Ovary (tissue), 10 donors: ENCODE measurements at places on chromosomes 3 and 15. TPM values are rescaled to one million over a fixed set of nuclear protein-coding genes. Genes with fewer than 3 reads are reported as not detected.

- no peaks in the 10 kb centered on the region for H3K36me3 ChIP-seq
- no peak overlapping the region for H3K4me3 ChIP-seq
- no peak for DNase-seq
- no peak overlapping the region for H3K27ac ChIP-seq
- no peaks in the 10 kb centered on the region for H3K4me1 ChIP-seq
Observed at GRCh38 chr3:58833491-58833890, 166.9 kb upstream of the FAM3D start.

GRCh38 chr3:10883478-10884234 lies 67.6 kb downstream of the SLC6A11 start:
- no peaks in the 10 kb centered on the region for H3K4me1 ChIP-seq
- H3K36me3 ChIP-seq, result no peaks in the 10 kb centered on the region
- H3K4me3 ChIP-seq, result no peak overlapping the region
- DNase-seq, result no peak
- no peaks in the 10 kb centered on the region for H3K27me3 ChIP-seq

GRCh38 chr15:76252249-76252648 lies 59.0 kb downstream of the ETFA start:
- no peak for DNase-seq
- H3K27ac ChIP-seq, result no peak overlapping the region
- H3K36me3 ChIP-seq, result no peaks in the 10 kb centered on the region
- H3K4me1 ChIP-seq, result no peaks in the 10 kb centered on the region
- H3K27me3 ChIP-seq, result no peaks in the 10 kb centered on the region

GRCh38 chr15:100057281-100057680 lies 284.5 kb downstream of the ADAMTS17 start:
- no peaks in the 10 kb centered on the region for H3K36me3 ChIP-seq
- H3K4me1 ChIP-seq, result no peaks in the 10 kb centered on the region
- no peak overlapping the region for H3K4me3 ChIP-seq
- H3K27ac ChIP-seq, result no peak overlapping the region
- no peak for DNase-seq

DNA sequence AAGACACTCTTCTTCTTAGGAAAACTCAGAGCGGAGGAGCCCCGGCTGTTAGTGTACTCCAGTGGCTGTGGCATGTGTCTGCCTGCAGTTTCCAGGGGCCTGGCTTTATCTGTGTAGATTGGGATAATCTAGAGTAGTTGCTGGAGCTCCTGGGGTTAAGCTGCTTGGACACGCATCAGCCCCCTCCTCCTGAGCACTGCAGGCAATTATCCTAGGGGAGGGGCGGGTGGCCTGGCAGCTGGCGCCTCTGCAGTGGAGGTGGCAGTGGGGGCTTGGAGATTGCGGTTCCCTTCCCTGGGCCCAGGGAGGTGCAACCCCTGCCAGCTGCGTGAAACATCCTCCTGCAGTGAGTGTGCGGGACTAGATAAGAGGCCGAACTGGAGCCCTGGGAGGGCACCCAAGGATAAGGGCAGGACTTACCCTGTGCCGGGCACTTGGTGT lies 68.2 kb downstream of the EFCAB12 start:
- no peaks in the 10 kb centered on the region for H3K27me3 ChIP-seq
- no peak for DNase-seq
- H3K4me3 ChIP-seq, result no peak overlapping the region
- no peak overlapping the region for H3K27ac ChIP-seq
- H3K36me3 ChIP-seq, result no peaks in the 10 kb centered on the region

GRCh38 chr3:171194965-171195364 lies 168.4 kb upstream of the SLC2A2 start:
- no peak overlapping the region for H3K4me3 ChIP-seq
- no peaks in the 10 kb centered on the region for H3K4me1 ChIP-seq
- no peak for DNase-seq
- no peak overlapping the region for H3K27ac ChIP-seq

DNA sequence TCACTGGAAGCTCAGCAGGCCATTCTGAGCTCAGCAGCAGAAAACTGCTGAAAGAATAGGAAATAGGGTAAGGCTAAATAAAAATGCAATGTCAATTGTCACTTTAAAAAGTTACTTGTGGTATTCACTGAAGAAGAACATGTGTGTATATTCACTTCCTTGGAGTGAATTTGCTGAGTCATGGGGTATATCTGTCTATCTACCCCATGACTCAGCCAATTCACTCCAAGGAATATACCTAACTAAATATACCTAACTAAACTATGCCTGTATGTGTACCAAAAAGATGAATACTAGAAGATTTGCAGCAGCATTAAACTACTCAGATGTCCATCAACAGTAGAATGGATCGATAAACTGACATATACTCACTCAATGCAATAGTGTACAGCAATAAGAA lies 69.5 kb upstream of the KCNAB1 start:
- no peak overlapping the region for H3K4me3 ChIP-seq
- DNase-seq, result no peak
- no peaks in the 10 kb centered on the region for H3K27me3 ChIP-seq
- no peaks in the 10 kb centered on the region for H3K36me3 ChIP-seq

- H3K4me1 ChIP-seq, result no peaks in the 10 kb centered on the region
- H3K27ac ChIP-seq, result no peak overlapping the region
- H3K36me3 ChIP-seq, result no peaks in the 10 kb centered on the region
- no peak for DNase-seq
- no peak overlapping the region for H3K4me3 ChIP-seq
Observed at GRCh38 chr3:195007151-195007550, 263.8 kb downstream of the XXYLT1 start.

DNA sequence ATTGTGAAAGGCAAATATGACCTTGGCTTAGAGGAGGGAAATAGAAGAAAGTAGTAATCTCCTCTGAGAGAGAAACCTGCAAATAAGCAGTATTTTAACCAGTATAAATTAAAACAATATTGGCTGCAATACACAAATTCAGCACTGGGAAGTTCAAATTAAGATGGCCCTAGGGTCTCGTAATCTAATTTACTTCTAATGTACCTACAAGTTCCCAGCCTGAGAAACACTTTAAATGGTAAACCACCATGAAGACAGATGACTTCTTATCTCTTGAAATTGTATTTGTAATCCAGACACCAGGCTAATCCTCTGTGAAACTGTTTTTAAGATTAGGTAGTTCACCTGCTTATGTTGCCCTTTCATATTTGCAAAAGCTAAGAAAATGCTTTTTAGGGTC lies 199.7 kb downstream of the CADPS start:
- no peaks in the 10 kb centered on the region for H3K27me3 ChIP-seq
- no peak overlapping the region for H3K4me3 ChIP-seq
- H3K4me1 ChIP-seq, result peaks cover 2% of the 10 kb centered on the region
- no peak for DNase-seq
- no peaks in the 10 kb centered on the region for H3K36me3 ChIP-seq

GRCh38 chr3:66177026-66177425 lies 43.8 kb upstream of the SLC25A26 start:
- no peaks in the 10 kb centered on the region for H3K4me1 ChIP-seq
- DNase-seq, result no peak
- H3K36me3 ChIP-seq, result no peaks in the 10 kb centered on the region
- H3K27me3 ChIP-seq, result no peaks in the 10 kb centered on the region

DNA sequence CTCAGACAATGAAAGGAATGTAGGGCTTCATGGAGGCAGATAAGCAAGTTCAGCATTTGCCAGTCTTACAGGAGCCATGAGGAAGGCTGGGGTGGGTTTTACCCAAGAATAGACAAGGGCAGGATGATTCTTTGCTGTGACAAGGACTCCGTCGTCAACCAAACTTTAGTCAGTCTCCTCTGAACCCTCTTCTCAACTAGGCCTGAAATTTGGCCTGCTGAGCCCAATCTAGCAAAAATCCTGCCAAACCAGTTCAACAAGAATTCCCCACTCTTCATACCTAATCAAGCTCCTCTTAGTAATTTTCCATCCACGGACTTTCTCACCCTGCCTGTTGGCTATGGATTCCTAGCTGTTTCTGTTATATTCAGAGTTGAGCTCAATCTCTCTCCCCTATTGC lies 280.5 kb downstream of the TBL1XR1 start:
- no peak for DNase-seq
- peaks cover 2% of the 10 kb centered on the region for H3K27me3 ChIP-seq
- peaks cover 2% of the 10 kb centered on the region for H3K4me1 ChIP-seq
- no peaks in the 10 kb centered on the region for H3K36me3 ChIP-seq
- H3K27ac ChIP-seq, result no peak overlapping the region

DNA sequence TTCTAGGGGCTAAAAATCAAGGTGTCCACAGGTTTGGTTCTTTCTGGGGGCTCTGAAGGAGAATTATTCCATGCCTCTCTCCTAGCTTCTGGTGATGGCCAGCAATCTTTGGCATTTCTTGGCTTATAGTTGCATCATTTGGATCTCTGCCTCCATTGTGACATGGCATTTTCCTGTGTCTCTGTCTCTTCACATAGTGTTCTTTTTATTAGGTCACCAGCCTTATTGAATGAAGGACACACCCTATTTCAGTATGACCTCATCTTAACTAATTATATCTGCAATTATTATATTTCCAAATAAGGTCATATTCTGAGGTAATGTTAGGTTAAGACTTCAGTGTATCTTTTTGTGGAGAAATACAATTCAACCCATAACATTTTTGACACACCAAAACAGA lies 3.2 kb upstream of the GBE1 start:
- H3K36me3 ChIP-seq, result no peaks in the 10 kb centered on the region
- DNase-seq, result no peak
- peaks cover 3% of the 10 kb centered on the region for H3K4me1 ChIP-seq
- H3K27me3 ChIP-seq, result no peaks in the 10 kb centered on the region
- no peak overlapping the region for H3K27ac ChIP-seq

GRCh38 chr15:28987337-28987736 lies 101.6 kb downstream of the APBA2 start:
- H3K27me3 ChIP-seq, result no peaks in the 10 kb centered on the region
- peaks cover 1% of the 10 kb centered on the region for H3K4me1 ChIP-seq
- no peaks in the 10 kb centered on the region for H3K36me3 ChIP-seq
- H3K4me3 ChIP-seq, result no peak overlapping the region

DNA sequence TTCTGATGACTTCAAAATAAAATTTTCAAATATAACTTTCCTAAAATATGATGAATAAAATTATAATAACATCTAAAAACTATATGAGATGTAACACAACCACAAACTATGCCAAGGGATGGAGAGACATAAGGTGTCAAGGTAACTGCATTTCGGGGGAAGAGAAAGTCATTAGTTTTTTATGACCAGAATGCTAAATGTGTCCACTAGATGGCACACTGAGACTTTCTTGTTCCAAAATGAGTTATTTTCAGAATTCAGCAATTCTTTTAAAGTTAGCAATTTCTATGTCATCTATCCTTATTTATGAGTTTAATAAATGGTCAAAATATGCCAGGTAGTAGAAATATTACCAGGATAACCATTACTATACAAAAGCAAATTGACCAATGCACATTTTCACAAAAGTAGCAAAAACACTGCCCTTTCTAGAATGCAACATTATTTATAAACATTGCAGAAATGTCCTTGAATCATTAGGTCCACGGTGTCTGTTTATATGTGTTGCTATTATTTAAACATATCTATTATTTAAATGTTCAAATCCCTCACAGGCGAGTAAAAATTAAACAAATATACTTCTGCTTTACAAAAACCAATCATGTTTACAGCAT lies 374.2 kb downstream of the PLCL2 start:
- H3K27ac ChIP-seq, result no peak overlapping the region
- no peaks in the 10 kb centered on the region for H3K36me3 ChIP-seq
- H3K4me3 ChIP-seq, result no peak overlapping the region
- DNase-seq, result no peak

DNA sequence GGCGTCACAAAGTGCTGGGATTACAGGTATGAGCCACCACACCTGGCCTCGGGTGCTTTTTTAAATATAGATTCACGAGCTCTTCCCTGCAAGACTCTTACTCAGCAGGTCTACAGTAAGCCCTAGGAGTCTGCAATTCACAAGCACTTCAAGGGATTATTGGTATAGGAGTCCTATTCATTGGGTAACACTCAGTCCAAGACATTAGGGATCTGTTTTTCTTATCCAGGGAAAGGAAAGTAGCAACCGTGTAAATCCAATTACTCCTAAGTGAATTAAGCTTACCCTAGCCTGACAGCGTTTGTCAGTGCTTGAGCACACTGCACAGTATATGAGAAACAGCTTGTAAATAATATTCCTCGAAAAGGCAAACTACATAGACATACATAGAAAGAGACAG lies 109.9 kb downstream of the SENP2 start:
- H3K36me3 ChIP-seq, result no peaks in the 10 kb centered on the region
- H3K27me3 ChIP-seq, result no peaks in the 10 kb centered on the region
- no peak overlapping the region for H3K4me3 ChIP-seq
- H3K4me1 ChIP-seq, result no peaks in the 10 kb centered on the region

DNA sequence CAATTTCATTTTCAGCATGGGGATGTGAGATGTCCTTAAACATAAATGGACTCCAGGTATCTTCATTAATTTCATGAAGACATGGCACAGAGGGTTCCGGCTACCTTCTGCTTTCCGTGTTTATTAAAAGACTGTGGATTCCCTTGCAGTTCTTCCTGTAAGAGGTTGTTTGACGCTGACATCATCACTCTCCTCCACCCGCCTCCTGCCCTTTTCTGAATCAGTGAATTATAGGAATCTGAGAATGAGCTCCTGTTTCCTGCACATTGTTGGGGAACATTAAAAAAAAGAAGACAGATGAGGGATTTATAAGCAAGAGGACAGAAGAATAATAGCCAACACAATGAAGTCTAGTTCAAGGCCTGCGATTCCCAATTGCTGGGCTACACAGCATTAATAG lies 191.3 kb downstream of the LPP start:
- no peak for DNase-seq
- H3K4me3 ChIP-seq, result no peak overlapping the region
- H3K36me3 ChIP-seq, result no peaks in the 10 kb centered on the region
- H3K27ac ChIP-seq, result peak overlapping the region; percentile 12

DNA sequence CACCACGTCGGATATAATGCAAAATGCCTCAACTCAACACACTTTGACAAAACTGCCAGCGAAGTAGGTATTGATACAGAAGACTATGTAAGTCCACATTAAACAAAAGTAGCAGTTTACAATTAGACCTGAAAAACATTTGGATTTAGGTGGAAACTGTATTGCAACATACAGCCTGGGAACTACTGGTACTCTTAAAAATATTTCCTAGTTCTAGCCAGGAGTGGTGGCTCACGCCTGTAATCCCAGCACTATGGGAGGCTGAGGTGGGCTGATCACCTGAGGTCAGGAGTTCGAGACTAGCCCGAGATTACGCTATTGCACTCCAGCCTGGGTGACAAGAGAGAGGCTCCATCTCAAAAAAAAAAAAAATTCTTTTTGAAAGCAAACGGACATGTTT lies 246.2 kb downstream of the ZBTB20 start:
- no peak overlapping the region for H3K27ac ChIP-seq
- DNase-seq, result no peak
- no peaks in the 10 kb centered on the region for H3K36me3 ChIP-seq
- H3K27me3 ChIP-seq, result no peaks in the 10 kb centered on the region
- peaks cover 3% of the 10 kb centered on the region for H3K4me1 ChIP-seq
- H3K4me3 ChIP-seq, result peak overlapping the region; percentile 21

- peak overlapping the region; percentile 11 for H3K27ac ChIP-seq
- no peak overlapping the region for H3K4me3 ChIP-seq
- peaks cover 50% of the 10 kb centered on the region for H3K4me1 ChIP-seq
- H3K36me3 ChIP-seq, result no peaks in the 10 kb centered on the region
- H3K27me3 ChIP-seq, result no peaks in the 10 kb centered on the region
Observed at GRCh38 chr15:64691896-64692565, 83.4 kb downstream of the RBPMS2 start.

The SIAH2 gene
- 26.6 TPM for total RNA-seq

The PLA1A gene
- 2.9 TPM for total RNA-seq

The SECISBP2L gene
- total RNA-seq, result 36.8 TPM

The PLA2G4E gene
- not detected for total RNA-seq

The MESP2 gene
- total RNA-seq, result not detected

The PLA2G4D gene
- 0.12 TPM for total RNA-seq

The IL17RE gene
- 2.5 TPM for total RNA-seq

The SAMD7 gene
- total RNA-seq, result not detected

The SNAPC5 gene
- 29.0 TPM for total RNA-seq

The SEMA3G gene
- total RNA-seq, result 12.3 TPM

The BNIP2 gene
- total RNA-seq, result 65.9 TPM

The GUCA1C gene
- total RNA-seq, result not detected

The RIOX2 gene
- 22.7 TPM for total RNA-seq

The TMEM212 gene
- total RNA-seq, result 0.45 TPM

The RTP1 gene
- not detected for total RNA-seq
